ENCODE measurements at places on chromosomes 7 and 10. TPM values are rescaled to one million over a fixed set of nuclear protein-coding genes. Genes with fewer than 3 reads are reported as not detected.
A peak's percentile ranks its signal among the peaks of the same experiment; 100 is the strongest.

- no peak for DNase-seq
- no peaks in the 10 kb centered on the region for H3K36me3 ChIP-seq
- no peaks in the 10 kb centered on the region for H3K27me3 ChIP-seq
- no peak overlapping the region for H3K27ac ChIP-seq
- no peak overlapping the region for H3K4me3 ChIP-seq
- H3K4me1 ChIP-seq: peaks cover 2% of the 10 kb centered on the region
Measured at GRCh38 chr7:30351286-30351685, 66.9 kb downstream of the ZNRF2 start.

PDGFA gene
- 4.7 TPM for total RNA-seq

ALKBH4 gene
- 6.1 TPM for total RNA-seq

ERVW-1 gene
- not detected for total RNA-seq

GRCh38 chr7:155295511-155295910 lies 2.2 kb upstream of the INSIG1 start:
- no peak for DNase-seq
- no peak overlapping the region for H3K27ac ChIP-seq
- H3K4me3 ChIP-seq: no peak overlapping the region
- H3K4me1 ChIP-seq: peaks cover 4% of the 10 kb centered on the region
- H3K27me3 ChIP-seq: no peaks in the 10 kb centered on the region
- no peaks in the 10 kb centered on the region for H3K36me3 ChIP-seq

GRCh38 chr10:79335470-79336235 lies 11.6 kb upstream of the PPIF start:
- no peak overlapping the region for H3K4me3 ChIP-seq
- H3K36me3 ChIP-seq: no peaks in the 10 kb centered on the region
- no peak for DNase-seq
- peaks cover 9% of the 10 kb centered on the region for H3K4me1 ChIP-seq

- peaks cover 39% of the 10 kb centered on the region for H3K36me3 ChIP-seq
- peaks cover 17% of the 10 kb centered on the region for H3K4me1 ChIP-seq
- no peaks in the 10 kb centered on the region for H3K27me3 ChIP-seq
- no peak overlapping the region for H3K27ac ChIP-seq
Measured at GRCh38 chr10:77842652-77843212, 83.8 kb downstream of the DLG5 start.

ARHGEF5 gene
- total RNA-seq: under 0.01 TPM

VAX1 gene
- total RNA-seq: not detected

DNA sequence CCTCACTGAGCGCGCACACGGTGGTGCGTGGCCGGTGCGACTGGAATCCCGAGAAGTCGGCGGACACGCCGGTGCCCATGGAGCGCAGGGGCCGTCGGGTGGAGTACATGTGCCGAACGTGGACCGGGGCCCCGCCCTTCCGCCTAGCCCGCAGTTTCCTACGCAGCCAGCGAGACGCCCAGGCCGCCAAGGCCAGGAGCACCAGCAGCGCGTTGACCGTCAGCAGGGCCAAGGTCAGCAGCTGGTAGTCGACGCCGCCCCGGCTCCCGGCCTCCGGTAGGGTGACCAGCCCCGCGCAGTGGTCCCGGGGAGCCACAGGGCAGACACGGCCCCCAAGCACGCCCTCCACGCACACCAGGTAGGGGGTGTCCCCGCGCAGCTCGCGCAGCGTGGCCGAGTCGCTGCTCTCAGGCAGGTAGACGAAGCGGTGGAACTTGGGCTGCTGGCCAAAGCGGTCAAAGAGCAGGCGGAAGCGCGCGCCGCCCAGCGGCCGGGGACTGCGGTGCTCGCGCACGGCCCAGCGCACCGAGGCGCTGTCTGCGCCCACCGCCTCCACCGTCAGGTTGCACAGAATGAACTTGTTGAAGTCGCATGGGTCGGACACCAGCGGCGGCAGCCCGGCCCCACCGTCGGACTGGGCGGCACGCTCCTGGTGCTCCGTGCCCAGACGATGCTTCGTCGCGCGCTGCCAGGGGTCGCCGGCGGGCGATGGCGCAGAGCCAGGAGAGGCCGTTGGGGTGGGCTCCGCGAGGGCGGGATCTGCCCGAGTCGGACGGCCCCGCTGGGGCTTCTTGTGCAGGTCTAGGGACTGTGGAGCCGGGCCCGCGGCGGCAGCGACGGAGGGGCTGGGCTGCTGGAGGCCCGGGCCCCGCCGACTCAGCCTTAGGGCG lies 2.2 kb downstream of the TRIL start:
- H3K27ac ChIP-seq: no peak overlapping the region
- peak overlapping the region; percentile 15 for H3K4me3 ChIP-seq
- H3K36me3 ChIP-seq: no peaks in the 10 kb centered on the region
- DNase-seq: peak; percentile 4

DNA sequence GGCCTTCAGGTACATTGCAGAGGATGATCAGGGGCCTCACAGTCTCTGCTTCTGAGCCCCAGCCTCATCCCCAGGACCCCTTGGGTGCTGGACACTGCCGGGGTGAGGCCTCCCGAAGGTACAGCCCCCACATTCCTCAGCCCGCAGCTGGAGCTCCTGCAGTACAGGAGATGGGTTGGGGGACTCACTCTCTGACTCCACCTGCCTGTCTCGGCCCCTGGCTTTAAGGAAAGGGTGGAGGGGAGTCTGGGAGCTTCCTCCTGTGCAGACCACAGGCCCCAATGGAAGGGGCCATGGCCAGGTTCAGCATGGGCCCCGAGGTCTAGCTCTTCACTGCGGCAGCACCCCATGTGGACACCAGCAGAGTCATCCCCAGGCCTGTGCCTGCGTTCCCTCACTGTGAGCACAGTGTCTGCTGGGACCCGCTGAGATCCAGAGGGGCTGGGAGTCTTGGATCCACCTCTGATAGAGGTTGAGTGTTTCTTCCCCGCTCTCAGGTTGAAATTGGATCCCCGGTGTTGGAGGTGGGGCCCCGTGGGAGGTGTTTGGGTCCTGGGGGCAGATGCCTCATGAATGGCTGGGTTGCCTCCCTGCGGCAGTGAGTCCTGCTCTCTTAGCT lies 99.9 kb downstream of the PRKAG2 start:
- H3K4me1 ChIP-seq: no peaks in the 10 kb centered on the region
- H3K4me3 ChIP-seq: no peak overlapping the region
- H3K36me3 ChIP-seq: no peaks in the 10 kb centered on the region
- no peak overlapping the region for H3K27ac ChIP-seq

DNA sequence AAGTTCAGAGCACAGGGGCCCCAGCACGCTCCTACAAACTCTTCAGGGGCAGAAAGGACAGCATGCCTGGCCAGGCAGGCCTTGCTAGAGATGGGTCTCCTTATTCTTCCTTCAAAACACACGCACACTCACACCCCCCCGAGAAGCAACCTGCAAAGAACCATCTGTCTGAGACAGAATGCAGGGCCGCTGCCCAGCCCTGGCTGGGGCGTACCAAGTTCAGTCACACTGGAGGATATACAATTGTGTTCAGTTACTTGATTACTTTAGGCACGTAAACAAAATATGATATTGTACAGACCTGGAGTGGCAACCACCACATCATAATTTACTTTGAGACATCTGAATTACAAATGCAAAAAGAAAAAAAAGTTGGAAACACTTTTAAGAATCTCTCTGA lies 5.7 kb downstream of the FAM53B start:
- no peak for DNase-seq
- H3K36me3 ChIP-seq: no peaks in the 10 kb centered on the region
- H3K27ac ChIP-seq: no peak overlapping the region

DLX5 gene
- not detected for total RNA-seq

DNA sequence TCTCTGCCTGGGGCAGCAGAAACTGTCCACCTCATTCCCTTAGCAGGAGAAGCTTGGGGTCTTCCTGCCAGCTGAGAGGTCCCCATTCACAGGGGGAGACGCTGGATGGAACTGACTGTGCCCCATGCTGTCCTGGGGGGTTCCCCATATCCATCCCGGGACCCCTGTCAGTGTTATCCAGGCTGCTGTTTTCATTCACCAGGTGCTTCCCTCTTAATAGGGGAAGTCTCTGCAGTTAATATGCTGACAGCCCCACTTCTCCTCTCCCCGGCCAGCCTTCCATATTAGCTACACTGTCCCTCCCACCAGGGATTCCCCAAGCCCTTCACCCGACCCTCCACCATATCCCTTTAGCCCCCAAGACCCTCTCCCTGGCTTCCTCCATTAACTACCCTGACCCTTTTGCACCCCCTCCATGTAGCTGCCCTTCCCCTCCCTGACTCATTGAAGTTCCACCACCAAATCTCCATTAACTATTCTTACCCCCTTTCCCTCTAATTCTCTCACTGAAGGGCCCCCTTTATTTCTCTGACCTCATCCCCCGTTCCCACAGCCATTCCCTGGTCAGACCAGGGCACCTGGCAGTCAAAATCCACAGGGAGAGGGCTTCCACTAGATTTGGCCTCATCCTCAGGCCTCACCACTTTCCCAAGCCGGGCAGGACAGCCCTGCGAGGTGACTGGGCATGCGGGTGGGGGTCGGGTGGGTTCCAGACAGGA lies 92.0 kb upstream of the PAX2 start:
- no peaks in the 10 kb centered on the region for H3K36me3 ChIP-seq
- no peaks in the 10 kb centered on the region for H3K4me1 ChIP-seq
- no peak overlapping the region for H3K27ac ChIP-seq
- H3K27me3 ChIP-seq: peaks cover 59% of the 10 kb centered on the region

ACBD7 gene
- 1.1 TPM for total RNA-seq

GRCh38 chr7:111059833-111060232 lies 31.1 kb upstream of the LRRN3 start:
- H3K4me1 ChIP-seq: no peaks in the 10 kb centered on the region
- no peak for DNase-seq
- no peaks in the 10 kb centered on the region for H3K36me3 ChIP-seq
- H3K27ac ChIP-seq: no peak overlapping the region

- no peaks in the 10 kb centered on the region for H3K27me3 ChIP-seq
- no peak overlapping the region for H3K4me3 ChIP-seq
- peaks cover 12% of the 10 kb centered on the region for H3K4me1 ChIP-seq
Measured at GRCh38 chr10:29618341-29619171, 16.2 kb downstream of the SVIL start.

UTF1 gene
- not detected for total RNA-seq

DNA sequence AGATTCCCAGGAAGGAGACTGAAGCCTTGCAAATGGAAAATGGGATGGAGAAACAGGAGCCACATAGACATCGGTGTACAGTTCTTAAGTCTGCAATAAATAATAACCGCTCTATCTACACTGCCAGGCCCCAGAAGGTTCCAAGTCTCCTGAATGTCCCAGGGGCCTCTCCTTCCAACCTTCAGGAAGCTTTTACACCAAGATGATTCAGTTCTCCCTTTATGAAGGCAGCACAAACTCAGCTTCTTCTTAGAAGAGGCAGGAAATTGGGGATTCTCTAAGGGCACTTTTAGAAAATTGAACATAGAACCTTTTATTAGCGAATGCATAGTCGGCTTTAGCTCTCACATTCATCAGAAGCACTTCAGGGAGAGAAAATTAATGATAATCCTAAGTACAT lies 130.8 kb upstream of the LYZL1 start:
- H3K27me3 ChIP-seq: no peaks in the 10 kb centered on the region
- peaks cover 10% of the 10 kb centered on the region for H3K4me1 ChIP-seq
- no peak overlapping the region for H3K27ac ChIP-seq
- H3K36me3 ChIP-seq: no peaks in the 10 kb centered on the region

DNA sequence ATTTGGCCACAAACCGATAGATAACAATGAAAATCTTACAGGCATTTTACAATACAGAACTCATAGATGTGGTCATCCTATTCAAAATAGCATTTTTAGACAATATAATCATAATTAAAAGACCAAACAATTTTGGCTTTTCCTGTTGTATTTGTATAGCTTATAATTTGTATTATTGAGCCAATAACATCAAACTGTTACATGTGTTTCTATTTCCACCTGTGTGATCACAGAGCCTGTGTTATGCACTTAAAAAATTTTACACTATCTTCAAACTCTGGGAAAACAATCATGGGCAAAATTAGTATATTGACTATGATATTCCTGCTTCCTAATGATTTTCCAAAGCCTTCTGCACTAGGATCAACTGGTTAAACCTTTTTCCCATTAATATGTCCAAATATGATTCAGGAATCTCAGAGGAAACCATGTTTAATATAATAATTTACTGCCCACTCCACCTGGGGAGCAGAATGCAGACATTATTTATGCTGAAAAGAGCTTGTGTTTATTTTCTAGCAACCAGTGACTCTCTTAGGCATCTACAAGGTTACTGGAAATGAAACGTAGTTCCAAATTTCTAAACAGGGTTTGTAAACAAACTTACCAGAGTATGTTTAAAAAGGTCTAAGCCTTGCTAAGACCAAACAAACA lies 1.7 kb downstream of the RHOBTB1 start:
- peak overlapping the region; percentile 67 for H3K4me3 ChIP-seq
- H3K4me1 ChIP-seq: peaks cover 4% of the 10 kb centered on the region
- no peaks in the 10 kb centered on the region for H3K27me3 ChIP-seq
- 0 out of 2 replicates have a peak, but pooled peaks cover 2% of the 10 kb centered on the region for H3K36me3 ChIP-seq
- DNase-seq: no peak
- no peak overlapping the region for H3K27ac ChIP-seq

C7orf57 gene
- total RNA-seq: not detected

Data from IMR-90 (cell line).